WERI-Rb-1 (cell line): ENCODE measurements at places on chromosomes 2 and 18.

DNA sequence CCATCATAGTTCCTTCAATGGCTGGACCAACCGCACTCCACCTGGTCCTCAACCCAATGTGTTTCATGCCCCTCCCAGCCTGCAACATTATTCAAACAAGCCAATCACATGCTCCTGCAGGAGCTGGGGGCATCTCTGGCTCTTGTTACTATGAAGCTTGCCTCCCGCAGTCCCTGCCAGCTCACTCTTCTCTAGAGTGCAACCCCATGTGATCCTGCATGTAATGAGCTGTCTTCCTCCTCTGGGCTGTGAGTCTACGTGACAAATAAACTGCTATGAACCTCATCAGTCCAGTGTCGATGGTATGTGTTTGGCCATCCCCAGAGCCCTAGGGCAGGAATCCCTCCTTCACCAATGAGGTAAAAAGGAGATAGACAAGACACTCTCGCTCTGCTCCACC, 15.8 kb upstream of the BOD1L2 start:
- no peak for DNase-seq

DNA sequence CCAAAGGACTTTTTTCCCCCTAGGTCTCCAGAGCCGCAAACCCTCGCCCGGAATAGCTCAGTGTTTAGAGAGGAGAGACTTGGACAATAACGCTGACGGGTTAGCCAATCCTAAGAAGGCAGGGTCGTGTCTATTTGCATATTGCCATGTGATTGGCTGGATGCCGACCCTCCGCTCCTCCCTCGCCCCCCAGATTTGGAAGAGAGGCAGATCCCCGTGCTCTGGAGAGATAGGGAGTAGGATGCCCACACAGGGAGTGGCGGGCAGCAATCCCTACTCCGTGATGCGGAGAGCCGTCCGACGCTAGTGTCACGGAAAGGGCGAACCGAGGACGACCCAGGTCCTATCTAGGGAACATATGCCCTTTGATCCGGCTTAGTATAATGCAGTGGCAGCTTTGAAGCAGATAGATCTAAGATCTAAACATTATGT, 1.4 kb downstream of the WNT6 start:
- DNase-seq, result peak; percentile 92

DNA sequence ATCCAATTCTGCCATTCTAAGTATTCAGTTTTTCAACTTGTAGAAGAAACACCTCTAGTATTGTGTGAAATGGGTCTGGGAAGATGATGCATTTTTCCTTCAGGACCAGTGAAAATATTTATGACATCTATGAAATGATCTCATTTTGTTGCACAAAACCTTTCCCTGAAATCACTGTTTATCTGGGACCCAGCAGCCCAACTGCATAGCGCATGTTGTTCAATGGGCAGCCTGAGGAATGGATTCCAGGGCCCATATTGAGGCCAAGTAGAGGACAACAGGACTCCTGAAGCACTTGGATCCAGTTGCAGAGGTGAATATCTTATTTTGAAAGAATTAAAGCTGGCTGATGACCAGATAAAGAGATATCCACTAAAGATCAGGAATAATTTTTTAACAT, 7.3 kb downstream of the RBMS1 start:
- DNase-seq, result no peak

- no peak for DNase-seq
Measured at GRCh38 chr2:23241611-23242245, 143.3 kb upstream of the KLHL29 start.

DNA sequence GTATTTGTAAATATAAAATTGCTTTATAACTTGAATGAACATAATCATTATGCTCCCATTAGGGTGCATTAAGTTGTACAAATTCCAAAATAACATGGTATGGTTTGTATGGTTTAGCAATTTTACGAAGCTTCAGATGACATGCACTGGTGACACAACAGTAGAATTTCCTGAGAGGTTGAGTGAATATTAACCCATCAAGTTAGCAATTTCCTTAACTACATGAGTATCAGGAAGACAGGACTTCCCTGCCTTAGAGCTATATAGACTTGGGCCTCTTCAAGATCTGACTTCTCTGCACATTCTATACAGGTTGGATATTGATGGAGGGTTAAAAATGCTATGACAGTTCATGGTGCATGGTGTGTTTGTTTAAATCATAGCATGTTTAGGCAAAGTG, 60.2 kb downstream of the ZC3H6 start:
- no peak for DNase-seq

- DNase-seq, result no peak
Measured at GRCh38 chr18:79483971-79484491, 88.3 kb downstream of the NFATC1 start.

DNA sequence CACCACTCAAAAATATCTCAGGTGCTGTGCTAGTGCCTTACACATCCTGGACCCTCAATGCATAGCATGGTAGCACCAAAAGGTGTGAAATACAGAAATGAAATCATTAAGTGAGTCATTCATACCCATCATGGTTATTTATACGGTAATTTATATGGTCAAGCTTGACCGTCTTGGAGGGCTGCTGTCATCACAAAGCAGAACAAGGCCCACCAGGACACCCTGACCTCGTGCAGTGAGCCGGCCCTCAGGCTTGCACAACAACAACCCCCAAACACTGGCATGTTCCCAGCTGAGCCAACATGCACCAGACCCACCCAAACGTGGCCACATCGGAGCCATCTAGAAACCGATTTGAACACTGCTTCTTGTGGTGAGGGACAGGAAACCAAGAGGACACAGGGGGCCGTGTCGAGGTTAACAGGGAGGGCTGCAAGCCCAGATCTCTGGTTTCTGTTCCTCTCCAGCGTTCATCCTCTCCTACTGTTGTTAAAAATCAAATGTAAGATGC, 378.5 kb upstream of the ID2 start:
- no peak for DNase-seq

DNA sequence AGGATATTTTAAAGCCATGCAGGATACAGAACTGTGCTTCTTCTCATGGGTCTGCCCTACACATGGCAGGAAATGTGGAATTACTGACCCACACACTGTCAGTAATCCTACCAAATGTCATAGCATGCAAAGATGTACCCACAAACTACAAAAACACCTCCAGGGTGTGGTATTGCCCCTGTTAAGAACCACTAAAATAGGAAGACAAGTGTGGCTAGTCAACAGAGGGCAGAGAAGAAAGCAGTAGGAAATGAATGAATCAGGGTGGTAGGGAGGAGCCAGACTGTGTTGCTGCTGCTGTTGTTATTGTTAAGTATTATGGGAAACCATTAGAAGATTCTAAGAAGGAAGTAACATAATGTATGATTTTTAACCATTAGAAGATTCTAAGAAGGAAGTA, 556.7 kb upstream of the ACVR2A start:
- DNase-seq, result no peak

- DNase-seq, result no peak
Measured at GRCh38 chr2:66717218-66717905, 282.4 kb downstream of the MEIS1 start.

- DNase-seq, result no peak
Measured at GRCh38 chr2:64359171-64359891, 94.6 kb upstream of the LGALSL start.

- no peak for DNase-seq
Measured at GRCh38 chr2:143953451-143954030, 566.4 kb downstream of the ZEB2 start.

DNA sequence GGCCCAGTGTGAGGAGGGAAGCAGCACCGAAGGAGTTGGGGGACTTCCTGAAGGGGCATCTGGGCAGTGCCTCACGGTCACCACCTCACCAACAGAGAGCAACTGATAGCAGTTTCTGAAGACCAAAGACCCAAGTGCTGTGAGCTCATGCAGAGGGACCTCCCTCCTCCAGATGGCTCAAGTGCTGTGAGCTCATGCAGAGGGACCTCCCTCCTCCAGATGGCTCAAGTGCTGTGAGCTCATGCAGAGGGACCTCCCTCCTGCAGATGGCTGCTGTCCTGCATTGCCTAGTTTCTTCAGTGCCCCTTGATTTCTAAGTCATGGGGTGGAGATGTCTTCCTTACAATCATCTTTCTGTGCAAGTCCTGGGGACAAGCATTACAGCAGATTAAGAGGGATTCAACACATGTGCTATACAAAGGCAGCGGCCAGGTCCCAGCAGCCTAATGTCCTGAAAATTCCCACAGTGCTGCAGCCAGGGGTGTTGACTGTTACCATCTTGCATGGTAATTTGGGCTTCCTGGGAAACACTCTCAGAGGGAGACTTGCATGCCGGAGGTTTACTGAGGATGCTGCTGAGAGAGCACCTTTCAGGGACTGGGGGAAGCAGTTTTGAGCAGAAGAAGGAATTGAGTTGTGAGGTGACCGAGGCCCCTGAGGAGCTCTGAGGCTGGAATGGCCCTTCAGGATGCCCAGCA, 409.3 kb downstream of the GALR1 start:
- peak; percentile 89 for DNase-seq

DNA sequence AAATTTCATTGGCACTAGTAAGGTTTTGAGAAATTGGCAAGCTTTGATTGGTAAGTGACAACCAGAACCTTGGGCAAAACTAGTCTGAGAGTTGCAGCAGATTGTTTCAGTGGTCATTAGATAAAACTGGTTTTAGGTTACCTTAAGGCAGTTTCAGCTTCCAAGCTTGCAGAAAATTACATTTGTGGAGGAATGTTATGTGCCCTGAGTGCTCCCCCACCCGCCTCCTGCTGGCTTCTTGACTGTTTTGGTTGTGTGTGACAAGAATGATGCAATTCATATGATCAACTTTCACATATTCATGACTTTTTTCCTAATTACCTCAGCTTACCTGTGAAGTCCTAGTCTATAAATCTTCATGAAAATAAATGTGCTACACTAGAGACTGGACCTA, 599.5 kb upstream of the ZNF804A start:
- no peak for DNase-seq

DNA sequence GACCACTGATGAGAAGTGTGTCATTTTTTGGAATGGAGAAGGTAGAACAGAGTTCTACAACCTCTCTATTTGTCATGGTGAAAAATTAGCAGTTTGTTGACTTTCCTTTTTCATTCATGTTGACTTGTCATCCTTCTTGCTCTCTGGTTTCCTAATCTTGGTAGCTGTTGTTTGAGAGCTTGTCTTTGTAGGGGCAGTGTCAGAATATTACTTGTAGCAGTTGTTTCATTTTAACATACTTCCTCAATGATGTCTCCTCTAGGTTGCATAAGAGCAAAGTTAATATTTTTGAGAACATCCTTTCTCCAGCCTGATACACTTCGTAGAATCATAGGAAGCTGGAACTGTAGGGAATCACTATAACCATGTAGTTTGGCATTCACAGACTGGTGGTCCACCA, 368.2 kb upstream of the FANCL start:
- no peak for DNase-seq

- DNase-seq, result peak; percentile 75
Measured at GRCh38 chr2:172427256-172427989, at the start of gene ITGA6. ITGA6 (plus strand) TSS chr2:172427586.

GRCh38 chr2:109438773-109439389, 174.9 kb downstream of the SEPTIN10 start:
- DNase-seq, result no peak

DNA sequence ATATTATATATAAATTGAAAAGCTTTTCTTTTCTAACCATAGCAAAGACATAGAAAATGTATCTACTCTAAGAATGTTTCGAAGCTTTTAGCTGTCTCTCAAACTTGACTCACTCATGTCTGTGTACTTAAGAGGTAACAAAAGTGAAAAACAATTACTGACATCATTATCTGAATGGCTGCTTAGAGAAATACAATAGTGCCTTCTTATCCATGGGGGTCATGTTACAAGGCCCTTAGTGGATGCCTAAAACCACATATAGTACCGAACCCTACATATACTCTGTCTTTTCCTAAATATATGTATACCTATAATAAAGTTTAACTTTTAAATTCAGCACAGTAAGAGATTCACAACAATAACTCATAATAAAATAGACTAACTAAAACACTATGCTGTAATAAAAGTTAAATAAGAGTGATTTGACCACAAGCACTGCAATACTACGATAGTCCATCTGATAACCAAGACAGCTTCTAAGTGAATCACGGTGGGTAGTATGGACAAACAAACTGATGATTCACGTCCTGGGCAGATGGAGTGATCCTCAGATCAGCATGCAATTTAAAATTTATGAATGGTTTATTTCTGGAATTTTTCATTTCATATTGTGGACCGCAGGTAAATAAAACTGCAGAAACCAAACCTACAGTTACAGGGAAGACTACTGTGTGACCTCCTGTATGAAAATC, 246.2 kb downstream of the XIRP2 start:
- no peak for DNase-seq

DNA sequence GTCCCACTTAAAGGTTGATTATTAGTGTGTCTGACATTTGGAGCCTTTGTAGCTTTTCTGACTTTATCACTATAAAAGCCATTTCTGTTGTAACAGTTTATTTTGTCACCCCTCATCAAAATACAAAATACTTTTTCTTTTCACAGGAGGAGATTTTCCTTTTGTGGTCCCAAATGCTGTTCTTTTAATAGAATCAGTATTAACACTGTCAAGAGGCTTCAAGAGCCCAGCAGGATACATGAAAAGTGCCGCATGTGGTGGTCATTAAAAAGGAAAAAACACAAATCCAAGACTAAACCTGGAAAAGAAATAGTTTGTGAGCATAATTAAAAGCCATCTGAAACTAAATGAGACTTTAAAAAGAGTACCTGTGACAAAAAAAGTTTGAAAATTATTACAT, 515.7 kb downstream of the DCDC2C start:
- DNase-seq, result no peak

- peak; percentile 88 for DNase-seq
Measured at GRCh38 chr2:26922405-26923188, 47.8 kb upstream of the MAPRE3 start.

DNA sequence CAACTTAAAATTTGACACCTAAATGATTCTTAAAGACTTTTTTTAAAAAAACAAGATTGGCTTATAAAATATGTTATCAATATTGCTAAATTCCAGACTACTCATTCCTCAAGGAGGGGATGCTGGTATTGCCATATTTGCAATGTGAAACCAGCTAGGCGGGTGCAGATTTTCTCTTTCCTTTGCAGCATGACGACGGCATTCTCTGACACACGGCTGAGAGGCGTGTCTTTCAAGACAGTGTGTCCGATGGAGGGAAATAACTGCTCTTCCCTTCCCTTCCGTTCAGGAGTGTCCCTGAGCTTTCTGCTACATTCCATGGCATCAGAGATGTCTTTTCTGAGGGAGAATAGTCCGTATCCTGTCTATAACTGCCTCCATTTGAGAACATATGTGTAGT, 38.2 kb upstream of the CNGA3 start:
- no peak for DNase-seq

- DNase-seq, result no peak
Measured at GRCh38 chr2:158686210-158686691, 108.9 kb upstream of the DAPL1 start.

- DNase-seq, result no peak
Measured at GRCh38 chr18:75154997-75155396, 53.9 kb downstream of the PTGR3 start.

DNA sequence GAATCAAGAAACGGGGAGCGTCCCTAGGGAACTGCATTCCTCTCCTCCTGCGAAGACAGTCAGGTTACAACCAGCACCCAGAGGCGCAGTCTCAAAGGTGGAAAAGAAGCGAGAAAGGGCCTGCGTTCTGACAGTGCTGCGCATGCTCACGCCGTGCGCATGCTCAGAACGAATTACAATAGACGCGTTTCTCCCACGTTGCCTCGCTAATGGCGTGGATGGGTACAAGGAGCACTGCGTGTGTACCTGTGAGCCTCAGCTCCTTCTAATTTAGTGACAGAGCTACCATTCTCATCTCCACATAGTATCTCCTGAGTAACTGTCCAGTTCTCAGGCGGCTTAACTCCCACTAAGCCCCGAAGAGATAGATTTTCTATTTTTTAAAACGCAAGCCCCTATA, 448.8 kb downstream of the TXNL1 start:
- peak; percentile 21 for DNase-seq
